ENCODE measurements at places on chromosomes 11 and 22.

- no peak for ATAC-seq
Measured at GRCh38 chr11:95228081-95228749, 2.8 kb downstream of the SESN3 start.

- no peak for ATAC-seq
Measured at GRCh38 chr11:130712480-130712879, 203.8 kb downstream of the SNX19 start.

- no peak for ATAC-seq
Measured at GRCh38 chr11:64444838-64445441, 86.0 kb downstream of the RPS6KA4 start.

GRCh38 chr11:78996007-78996406 is 421.3 kb upstream of the NARS2 start:
- no peak for ATAC-seq

GRCh38 chr22:17938484-17938924 is 85.9 kb downstream of the MICAL3 start:
- peak; percentile 69 for ATAC-seq

GRCh38 chr11:93005239-93005638 is 35.8 kb downstream of the MTNR1B start:
- no peak for ATAC-seq

DNA sequence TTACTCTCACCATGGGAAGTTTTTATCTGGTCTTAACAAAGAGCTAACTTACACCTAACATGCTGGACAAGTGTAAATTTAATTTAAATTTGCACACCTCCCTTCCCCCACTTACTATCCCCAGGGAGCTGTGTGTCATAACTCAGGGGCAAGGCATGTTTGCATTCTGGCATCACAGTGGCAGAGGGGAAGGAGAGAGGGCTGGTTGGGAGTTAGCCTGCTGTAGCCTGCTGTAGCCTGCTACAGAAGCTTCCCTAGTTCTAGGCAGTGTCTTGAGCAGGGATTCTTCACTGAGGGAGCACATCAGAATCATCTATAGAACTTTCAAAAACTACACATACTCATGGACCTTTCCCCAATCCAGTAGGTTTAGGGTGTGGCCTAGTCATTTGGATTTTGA is 49.3 kb upstream of the PAX6 start:
- ATAC-seq = no peak

DNA sequence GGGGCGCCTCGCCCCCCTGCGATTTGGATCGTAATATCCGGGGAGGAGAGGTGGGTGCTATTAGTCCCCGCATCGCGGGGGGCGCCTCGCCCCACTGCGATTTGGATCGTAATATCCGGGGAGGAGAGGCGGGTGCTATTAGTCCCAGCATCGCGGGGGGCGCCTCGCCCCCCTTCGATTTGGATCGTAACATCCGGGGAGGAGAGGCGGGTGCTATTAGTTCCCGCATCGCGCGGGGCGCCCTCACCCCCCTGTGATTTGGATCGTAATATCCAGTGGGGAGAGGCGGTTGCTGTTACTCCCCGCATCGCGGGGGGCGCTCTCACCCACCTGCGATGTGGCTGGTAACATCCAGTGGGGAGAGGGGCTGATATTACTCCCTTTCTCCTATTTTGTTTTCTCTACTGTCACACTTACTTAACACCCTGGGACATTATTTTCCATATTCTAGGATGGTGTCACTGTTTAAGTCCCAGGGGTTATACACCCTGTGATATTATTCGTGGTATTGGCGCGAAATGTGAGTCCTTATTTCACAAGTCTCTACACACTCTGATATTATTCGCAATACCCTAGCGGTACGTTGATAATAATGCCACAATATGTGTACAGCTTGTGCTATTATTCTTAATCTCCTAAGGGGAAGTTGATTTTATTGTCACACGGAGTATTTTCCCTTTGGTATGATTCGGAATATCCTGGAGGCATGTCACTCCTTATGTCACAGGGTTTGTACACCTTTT is 57.8 kb upstream of the ALDH3B2 start:
- ATAC-seq = no peak

GRCh38 chr22:29208502-29208862 is 2.8 kb downstream of the EMID1 start:
- no peak for ATAC-seq

DNA sequence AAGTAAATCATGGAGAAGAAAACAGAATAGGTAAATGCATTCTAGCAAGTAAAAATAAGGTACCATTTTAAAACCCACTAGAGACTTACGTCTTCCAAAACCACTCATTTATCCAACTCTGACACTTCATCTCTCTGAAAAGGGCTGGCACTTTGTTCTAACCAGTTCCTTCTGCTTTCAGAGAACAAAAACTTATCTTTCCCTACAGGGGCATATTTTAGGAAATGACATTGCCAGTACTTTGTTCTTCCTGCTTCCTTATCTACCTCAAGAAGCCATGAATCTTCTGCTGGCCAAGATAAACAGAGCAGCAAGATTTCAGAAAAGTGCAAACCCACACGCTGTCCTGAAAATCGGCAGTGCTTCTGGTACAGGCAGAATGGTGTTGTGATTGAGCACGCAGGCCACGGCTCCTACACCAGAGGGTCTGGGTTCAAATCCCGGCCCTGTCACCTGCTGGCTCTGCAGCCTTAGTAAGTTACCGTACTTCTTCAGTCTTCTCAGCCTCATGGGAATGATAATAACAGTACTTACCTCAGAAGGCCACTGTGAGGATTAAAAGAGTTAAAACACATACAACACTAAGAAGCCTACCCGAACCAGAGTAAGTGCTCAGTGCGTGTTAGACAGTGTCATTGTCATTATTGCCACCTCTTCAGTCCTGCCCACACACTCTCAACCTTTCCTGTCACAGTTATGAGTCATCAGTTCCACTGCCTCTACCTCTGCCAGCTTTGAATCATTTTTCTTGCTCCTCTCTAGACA is 11.0 kb downstream of the MPZL3 start:
- ATAC-seq = peak; percentile 57

DNA sequence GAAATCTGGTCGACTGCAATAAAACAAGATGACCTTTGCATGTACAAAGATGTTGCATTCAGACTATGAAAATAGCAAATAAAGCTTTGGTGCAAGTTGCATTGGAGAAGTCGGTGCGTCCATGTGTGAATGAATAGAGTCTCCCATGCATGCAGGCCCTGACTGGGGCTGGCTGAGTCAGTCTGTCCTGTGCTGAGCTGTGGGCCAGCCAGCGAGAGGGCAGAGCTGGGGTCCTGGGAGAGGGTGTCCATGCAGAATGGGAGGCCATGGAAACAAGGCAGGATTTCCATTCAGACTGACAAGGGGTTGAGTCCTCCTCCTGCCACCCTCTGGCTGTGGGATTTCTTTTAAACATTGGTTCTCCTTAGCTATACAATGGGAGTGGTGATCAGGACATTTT is 2.3 kb upstream of the CRYBB3 start:
- no peak for ATAC-seq

DNA sequence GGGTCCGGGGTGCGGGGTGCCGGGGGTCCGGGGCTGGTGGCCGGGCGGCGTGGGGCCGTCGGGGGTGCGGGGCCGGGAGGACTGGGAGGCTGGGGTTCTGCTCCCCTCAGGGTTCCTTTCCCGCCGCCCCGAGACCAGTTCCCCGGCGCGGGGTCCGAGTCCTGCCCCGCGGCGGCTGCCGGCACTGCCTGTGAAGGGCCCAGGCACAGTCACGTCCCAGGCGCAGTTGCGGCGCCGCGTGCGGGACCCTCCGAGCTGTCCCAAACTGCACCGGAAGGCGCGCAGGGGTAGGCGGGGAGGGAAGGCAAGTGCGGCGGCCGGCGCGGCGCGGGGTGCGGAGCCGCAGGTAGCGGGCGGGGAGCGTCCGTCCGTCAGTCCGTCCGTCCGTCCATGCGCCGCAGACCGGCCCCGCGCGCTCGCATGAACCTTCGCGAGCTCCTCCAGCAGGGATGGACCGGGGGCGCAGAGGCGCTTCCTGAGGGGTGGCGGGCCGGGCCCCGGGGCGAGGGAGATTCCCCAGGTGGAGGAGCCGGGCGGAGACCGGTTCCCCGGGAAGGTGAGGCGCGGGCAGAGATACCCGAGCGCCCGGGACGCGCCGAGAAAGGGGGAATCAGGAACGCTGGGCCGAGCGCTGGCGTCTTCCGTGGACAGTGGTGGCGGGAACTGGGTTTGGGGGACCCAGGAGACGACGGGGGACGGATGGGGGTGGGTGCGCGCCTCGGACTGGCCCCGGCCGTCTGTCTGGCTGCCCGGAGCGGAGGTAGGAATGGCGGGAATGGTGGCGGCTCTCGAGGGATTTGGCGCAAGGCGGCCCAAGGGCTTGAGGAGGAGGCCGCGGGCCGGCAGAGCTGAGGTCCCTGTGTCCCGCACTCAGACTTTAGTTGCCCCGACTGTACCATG is 3.1 kb upstream of the ADORA2A start:
- ATAC-seq = peak; percentile 28

- ATAC-seq = peak; percentile 72
Measured at GRCh38 chr11:121696177-121696871, 243.6 kb upstream of the SORL1-AS1 start.

- no peak for ATAC-seq
Measured at GRCh38 chr11:19573666-19574065, 139.0 kb upstream of the NAV2 start.

- no peak for ATAC-seq
Measured at GRCh38 chr11:132123854-132124835, 753.7 kb downstream of the NTM start.

DNA sequence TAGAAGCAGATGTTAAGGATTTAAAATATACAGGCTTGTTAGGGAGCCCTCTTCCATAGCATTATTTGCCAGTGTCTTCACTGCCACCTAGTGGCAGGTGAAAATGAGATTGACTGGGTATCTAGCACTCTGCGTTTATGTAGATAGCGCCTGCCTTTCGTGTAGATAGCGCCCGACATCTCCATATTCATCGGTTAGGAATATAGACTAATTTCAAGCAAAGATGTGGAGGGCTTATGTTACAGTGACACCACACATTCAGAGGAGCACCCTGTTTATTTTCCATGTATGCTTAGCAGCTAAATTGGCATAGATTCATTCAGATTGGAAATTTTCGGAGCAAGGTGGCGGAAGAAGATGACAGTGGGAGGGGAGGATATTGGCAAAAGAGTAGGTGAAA is 72.0 kb downstream of the SLC5A12 start:
- peak; percentile 61 for ATAC-seq

DNA sequence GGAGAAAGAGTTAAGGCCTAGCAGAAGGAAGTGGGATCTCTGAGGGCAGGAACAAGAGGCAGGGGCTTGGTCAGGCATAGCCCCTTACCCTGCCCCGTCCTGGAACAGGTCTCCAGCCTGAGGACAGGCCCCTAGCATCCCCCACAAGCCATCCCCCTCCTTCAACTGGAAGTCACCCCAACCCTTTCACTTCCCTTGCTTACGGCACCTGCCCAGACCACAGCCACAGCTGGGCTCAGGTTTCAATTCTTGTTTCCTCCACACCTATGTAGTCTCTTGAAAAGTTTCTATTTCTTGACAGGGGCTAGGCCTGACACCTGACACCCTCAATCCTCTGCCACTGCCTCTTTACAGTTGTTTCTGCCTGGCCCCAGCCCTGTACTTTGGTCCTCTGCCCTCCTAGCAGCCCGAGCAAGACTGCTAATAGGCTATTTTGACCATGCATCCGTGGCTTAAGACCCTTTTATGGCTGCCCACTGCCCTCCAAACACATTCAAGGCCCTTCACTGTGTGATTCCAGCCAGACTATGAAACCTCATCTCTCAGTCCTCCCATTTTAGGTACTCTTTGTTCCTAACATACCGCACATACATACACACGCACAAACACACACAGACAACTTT is 10.9 kb upstream of the FCHSD2 start:
- no peak for ATAC-seq

DNA sequence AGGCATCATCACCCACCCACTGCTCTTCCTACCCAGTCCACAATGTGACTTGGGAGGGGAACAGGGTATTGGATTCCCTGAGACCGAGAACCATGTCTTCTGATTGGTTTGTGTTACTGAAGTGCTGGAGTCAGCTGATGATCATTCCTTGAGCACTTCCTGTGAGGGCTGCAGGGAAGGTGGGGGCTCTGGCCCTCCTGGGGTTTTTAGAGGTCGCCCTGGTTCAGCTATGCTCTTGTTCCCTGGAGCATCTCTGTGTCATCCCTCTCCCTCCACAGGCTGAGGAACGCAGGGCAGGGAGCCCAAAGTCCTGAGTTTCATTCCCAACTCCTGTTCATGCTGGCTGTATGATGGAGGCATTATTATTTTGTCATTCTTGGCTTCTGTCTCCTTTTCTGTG is 6.7 kb downstream of the ZC3H7B start:
- ATAC-seq = peak; percentile 78

GRCh38 chr11:110376711-110377324 is 52.9 kb upstream of the FDX1 start:
- peak; percentile 85 for ATAC-seq

DNA sequence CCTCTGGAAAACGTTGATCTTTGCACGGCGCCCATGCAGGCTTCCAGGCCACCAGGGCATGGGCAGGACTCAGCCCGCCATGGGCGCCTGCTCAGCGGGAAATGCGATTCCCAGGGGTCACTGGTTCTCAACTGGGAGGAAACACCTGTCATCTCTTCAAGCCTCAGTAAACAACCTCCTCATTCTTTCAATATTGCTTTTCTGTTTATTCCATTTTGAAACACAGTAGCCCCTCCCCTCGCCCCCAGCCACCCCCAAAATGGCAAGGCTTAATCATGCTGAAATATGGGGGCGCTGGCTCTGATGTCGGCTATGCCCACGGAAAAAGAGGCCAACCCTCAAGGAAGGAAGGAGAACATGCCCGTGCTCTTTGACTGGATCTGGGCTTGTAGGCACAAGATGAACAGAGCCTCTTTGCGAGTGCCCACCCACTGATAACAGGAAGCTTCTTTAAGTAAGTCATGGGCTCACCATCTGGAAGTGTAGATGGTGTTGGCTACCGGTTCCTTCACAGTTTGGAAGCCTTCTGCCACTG is 594 bp upstream of the POU2AF1 start:
- no peak for ATAC-seq

GRCh38 chr11:61071208-61071681 is 31.0 kb upstream of the CD5 start:
- ATAC-seq = no peak

DNA sequence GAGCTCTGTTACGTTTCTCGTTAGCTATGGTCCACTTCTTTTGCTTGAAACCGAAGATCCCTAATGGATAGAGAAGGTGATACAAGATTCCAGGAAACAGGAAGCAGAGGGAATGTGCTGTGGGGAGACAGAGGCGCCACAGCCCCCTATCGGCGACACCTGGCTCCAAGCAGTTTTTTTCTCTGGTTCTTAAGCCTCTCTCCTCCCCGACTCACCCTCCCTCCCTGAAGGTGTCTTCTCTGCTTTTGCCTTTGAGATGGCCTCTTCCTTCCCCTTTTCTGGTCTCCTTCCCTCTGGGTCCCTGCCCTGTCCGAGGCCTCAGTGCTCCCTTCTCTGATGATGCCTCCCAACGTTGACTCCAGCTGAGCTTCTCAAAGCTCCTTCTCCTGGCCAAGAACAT is 14.2 kb upstream of the APOBEC3A start:
- no peak for ATAC-seq

GRCh38 chr11:71538666-71538990 is 803 bp downstream of the KRTAP5-8 start:
- no peak for ATAC-seq
